ENCODE measurements at places on chromosomes 5 and 9.

GRCh38 chr5:95087816-95088317, 197.0 kb downstream of the MCTP1 start:
- peak; percentile 19 for DNase-seq

GRCh38 chr9:76528642-76529190, 69.7 kb downstream of the GCNT1 start:
- DNase-seq = no peak

GRCh38 chr5:146426853-146427618, 20.1 kb upstream of the TCERG1 start:
- peak; percentile 55 for DNase-seq

DNA sequence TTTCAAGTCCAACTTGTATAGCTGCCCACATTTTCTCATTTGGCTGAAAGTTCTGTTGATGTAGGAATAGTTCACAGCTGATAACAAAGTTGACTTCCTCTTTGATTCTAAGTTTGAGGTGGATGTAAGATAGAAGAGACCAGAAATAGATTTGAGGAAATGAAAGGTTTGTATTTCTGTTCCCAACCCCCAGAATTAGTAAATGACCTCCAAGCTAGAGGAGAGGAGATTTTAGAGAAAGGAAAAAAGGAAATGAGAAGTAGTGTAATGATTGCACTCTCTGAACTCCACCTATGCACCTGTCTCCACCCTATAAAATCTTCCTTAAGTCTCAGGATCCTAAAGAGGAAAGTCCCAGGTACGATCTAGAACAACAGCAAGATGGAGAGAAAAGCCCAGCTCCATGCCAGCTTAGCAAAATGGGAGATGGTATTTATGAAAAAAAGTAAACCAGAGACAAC, 130.4 kb upstream of the POC5 start:
- no peak for DNase-seq

DNA sequence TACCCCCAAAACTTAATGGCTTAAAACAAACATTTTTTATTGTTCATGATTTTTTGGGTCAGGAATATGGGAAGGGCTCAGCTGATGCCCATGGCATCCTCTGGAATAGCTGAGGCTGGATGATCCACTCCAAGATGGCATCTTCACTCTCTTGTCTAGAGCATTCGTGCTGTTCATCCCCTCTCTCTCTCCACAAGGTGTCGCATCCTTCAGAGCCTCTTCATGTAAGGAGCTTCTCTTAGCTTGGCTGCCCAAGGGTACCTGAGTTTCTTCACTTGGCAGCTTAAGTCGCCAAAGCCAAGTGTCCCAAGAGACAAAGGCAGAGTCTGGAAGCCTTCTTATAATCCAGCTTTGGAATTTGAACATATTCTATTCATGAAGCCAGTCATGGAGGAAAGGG, 294.7 kb downstream of the CHSY3 start:
- peak; percentile 9 for DNase-seq

DNA sequence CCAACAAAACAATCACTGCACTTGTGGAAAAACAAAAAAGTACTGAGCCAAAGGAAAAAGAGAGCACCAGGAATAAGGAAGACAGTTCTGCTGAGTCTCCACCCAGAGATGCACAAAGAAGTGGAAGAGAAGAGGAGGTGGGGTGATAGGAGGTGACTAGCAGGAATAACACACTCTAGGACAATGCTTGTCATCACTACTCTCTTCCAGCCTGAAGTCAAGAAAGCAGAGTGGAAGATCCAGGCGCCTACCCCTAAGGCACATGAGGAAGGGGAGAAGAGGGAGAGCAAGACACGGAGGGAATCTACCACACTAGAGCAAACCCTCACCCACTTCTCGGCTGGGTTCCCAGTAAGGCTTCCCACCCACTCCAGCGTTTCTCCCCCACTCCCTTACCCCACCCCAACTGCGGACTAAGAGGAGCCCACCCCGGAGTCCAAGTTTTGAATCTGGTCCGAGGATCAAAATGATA, 1.7 kb downstream of the SLIT3 start:
- no peak for DNase-seq

GRCh38 chr5:166062094-166062493, 2229.4 kb upstream of the WWC1 start:
- no peak for DNase-seq

GRCh38 chr5:173114536-173114935, 29.8 kb upstream of the BNIP1 start:
- DNase-seq = no peak

- DNase-seq = no peak
Measured at GRCh38 chr9:115130176-115130575, 12.2 kb upstream of the TNC start.

DNA sequence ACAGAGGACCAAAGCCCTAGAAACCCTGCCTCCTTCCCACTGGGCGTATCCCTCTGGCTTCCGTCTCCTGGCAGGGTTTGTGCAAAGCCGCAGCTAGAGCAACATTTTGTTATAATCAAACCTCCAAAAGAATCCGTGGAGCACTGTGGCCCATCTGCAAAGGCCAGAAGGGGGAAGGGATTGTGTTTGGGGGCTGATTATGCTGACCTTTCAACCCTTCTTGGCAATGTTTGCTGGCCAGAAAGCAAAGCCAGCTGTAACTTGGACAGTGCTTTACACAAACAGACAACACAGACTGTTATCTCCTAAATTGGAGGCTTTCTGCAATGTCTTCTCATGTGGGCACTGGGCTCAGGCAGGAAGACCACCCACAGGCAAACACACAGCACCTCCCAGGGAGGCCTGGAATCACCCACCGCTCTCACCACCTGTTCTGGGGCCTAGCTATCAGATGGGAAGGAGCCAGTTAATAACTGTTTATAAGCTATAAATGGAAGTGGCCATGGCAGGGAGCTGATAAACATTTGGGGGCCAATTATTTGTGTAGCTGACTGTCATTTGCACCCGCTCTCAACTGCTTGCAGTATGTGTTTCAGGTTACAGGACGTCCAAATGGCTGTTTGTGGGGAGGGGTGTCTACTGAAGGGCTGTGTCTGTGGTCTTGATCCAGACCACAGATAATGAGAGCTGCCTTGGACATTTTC, 121.6 kb upstream of the ERCC6L2 start:
- DNase-seq = no peak

DNA sequence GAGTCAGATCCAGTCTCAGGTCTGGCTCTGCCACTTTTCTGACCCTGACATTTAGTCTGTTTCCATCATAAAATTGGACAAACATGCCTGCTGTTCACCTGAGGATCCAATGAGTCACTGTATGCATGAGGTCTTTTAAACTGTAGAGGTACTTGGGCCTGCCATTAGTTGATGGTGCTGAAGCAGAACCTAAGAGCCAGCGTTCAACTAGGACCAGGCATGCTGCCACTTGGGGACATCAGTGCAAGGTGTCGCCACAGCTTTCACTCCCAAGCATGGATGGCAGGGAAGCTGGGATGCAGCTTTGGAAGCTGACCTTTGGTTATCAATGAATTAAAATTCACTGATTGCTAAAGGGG, 37.1 kb downstream of the NEUROG1 start:
- DNase-seq = no peak

DNA sequence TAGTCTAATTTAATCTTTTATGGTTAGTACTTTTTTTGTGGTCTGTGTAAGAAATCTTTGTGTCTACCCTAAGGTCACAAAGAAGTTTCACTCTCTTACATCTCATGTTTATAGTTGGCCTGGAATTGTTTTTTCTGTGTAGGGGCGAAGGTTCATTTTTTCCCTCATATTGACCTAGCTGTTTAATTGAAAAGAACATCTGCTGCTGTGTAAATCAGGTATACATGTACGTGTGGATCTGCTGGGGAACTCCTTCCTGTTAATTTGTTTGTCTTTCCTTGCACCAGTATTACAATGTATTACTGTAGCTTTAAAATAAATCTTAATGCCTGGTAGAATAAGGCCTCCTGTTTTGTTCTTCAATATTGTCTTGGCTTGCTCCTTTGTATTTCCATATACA, 37.8 kb downstream of the EXOSC2 start:
- no peak for DNase-seq

- no peak for DNase-seq
Measured at GRCh38 chr9:137116027-137116507, 1.5 kb upstream of the DPP7 start.

- no peak for DNase-seq
Measured at GRCh38 chr9:20316372-20316771, 305.9 kb downstream of the MLLT3 start.

GRCh38 chr5:96690861-96691260, 28.7 kb downstream of the CAST start:
- no peak for DNase-seq

DNA sequence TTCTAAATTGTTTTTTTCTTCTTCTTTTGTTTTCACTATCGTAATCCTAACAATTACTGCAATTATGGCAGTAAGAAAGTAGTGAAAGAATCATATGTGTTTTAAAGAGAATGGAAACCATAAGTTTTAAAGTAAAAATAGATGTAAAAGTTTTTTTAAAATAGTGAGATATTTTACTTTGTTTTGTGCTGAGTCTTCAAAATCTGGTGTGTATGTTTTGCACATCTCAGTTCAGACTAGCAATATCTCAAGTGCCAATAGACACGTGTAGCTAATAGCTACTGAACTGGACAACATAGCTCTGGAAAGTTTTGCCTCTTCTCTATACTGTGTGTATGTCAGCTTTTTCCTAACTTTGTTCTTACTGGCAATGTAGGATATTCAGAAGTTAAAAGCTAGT, 45.0 kb downstream of the CDH6 start:
- DNase-seq = no peak

DNA sequence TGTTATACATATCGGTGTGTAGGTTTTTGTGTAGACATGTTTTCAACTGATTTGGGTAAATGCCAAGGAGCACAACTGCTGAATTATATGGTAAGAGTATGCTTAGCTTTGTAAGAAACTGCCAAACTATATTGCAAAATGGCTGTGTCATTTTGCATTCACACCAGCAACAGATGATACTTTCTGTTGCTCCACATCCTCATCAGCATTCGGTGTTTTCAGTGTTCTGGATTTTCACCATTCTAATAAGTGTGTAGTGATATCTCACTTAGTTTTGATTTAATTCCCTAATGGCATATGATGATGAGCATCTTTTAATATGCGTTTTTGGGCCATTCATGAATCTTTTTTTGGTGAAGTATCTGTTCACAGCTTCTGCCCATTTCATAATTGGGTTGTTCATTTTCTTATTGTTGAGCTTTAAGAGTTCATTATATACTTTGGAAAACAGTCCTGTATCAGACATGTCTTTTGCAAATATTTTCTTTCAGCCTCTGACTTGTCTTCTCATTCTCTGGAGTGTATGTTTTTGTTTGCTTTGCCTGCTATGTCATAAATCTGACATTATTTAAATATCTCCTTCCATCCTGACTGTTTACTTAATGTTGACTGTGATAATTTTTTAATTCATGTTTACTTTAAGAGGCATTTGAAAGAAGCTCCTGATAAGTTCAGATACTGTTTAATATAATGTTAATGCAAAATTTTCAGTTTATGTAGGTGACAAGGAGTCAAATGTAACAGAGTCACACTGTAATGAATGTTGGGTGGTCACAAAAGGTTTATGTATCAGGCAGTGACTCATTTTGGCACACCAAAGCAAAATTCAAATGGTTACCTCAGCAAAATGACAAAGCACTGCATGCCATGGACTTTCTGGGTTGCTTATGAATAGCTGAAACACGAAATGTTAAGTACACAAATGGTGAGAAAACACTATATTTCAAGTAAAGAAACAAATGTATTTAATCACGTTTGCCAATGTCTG, 181.1 kb upstream of the DAB2 start:
- peak; percentile 26 for DNase-seq

GRCh38 chr9:79570448-79571308, 1.1 kb upstream of the TLE4 start:
- peak; percentile 81 for DNase-seq

- DNase-seq = no peak
Measured at GRCh38 chr9:13806714-13807113, 507.2 kb downstream of the NFIB start.

- DNase-seq = no peak
Measured at GRCh38 chr5:157121709-157122108, 12.9 kb upstream of the HAVCR2 start.

GRCh38 chr5:59873113-59873512, 20.4 kb downstream of the PDE4D start:
- peak; percentile 95 for DNase-seq

DNA sequence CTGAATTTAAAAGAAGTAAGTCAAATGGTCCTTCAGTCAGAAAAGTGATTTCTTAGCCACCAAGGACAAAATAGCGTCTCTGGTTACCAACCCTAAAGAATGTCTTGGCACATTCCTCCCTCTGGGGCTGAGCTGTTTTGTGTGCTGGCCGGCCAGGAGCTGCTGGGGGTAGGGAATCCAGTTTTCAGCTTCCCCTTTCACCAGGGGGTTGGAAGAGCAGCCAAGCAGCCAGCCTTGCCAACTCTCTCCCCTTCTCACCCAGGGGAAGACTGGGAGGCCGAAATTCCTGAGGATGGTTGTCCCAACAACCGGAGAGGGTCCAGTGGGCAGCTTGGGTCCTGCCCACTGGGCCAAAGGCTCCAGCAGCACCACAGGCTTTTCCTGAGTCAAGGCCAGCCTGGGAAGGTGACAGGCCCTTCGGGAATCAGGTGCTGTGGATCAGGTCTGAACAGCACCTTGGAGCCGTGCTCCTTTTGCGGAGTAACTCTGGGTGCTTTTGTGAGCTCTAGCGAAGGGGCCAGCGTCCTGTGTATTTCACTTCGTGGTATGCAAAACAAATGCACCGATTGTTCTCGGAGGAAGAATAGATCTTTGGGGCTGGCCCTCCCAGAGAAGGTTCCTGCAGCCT, 4.2 kb downstream of the WWC1 start:
- peak; percentile 86 for DNase-seq

DNA sequence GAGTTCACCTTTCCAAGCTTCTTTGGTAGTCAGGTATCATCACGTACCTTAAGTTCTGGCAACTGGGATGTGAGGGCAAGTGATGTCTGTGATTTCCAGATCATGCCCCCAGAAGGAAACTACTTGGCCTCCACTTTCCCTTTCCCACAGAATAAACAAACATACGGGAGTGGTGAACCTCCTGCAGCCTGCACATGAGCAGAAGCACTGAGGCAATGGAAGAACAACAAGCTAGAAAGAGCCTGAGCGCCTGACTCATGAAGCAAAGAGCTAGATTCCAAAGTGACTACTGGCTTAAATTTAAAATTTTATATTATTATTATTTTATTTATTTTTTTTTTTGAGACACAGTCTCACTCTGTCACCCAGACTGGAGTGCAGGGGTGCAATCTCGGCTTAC, 35.0 kb downstream of the ARL15 start:
- DNase-seq = peak; percentile 8

DNA sequence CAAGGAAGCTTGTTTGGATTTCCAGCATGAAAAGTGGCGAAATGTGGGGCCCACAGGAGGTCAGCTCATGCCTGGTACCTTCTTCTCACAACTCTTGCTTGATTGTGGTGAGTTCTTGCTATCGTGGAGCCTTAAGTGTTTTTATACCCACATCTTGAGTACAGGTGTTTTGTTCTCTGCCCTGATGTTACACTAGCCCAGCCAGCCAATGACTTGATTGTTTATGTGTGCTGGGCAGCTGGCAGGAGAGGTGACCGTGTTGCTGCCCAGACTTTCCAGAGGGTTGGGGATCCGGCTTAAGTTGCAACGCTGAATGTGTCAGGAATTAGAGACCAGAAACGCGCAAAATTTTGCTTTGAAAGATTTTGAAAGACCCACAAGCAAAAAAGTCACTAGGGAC, 24.0 kb upstream of the TPPP start:
- DNase-seq = no peak
